ENCODE measurements at places on chromosomes 7 and 10.

GRCh38 chr7:69517985-69518704 lies 80.1 kb upstream of the AUTS2 start:
- DNase-seq = no peak

DNA sequence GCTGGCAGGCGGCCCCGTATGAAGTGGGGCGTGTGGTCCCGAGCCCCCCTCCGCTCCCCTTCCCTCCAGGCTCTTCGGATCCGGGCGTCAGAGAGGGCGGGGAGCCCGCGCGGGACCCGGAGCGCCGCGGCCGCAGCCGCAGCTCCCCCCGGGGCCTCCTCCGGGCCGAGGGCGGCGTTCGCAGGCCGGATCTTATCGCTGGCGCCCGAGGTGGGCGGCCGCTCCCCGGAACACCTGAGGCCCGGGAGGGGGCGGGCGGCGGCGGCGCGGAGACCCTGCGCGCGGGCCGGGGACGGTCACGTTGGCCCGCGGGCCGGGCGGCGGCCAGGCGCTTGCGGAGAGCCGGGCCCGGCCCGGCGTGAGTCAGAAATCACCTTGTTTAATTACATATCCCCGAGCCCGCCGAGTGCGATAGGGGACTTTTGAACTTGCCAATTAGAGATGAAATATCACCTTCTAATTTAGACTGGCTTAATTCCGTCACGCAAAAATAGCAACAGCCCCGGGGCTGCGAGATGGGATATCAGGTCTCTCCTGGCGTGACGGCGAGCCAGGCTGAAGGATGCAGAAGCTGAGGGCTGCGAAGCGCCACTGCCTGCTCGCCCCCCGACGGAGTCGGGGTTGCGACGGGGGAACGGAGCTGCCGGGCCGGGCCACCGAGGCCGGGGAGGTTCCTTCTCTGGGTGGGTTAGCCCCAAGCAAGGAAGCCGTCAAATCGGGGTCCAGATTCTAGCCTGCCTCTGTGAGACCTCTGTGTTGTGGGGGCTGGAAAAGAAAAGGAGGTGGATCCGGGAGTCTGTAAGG lies 43.4 kb downstream of the LDB3 start:
- peak; percentile 24 for DNase-seq

GRCh38 chr10:133419211-133419950 lies 5.0 kb downstream of the SPRN start:
- DNase-seq = no peak

DNA sequence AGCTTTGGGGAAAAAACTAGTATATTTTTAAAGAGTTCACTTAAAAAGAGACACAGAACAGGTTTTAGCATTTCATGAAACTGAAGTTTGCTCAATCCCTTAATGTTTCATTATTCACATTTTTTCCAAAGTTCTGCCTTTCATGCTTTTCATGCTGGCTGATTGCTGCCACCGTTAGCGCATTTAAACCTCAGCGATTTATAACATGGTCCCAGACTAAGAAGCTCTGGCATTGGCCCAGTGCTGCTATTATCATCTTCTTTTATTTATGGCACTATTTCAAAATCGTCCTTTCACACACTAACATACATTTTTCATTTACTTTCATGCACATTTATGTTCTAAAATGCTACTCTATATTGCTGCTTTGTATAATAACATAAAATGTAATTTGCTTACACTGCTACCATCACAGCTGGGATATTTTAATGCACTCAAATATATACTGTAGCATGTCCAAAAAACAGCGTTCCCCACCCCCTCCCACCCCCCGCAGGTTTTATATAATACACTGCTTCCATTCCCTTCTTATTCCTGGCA lies 141.9 kb downstream of the MPP7 start:
- no peak for DNase-seq

- no peak for DNase-seq
Measured at GRCh38 chr10:3231951-3232730, 59.6 kb upstream of the PITRM1 start.

DNA sequence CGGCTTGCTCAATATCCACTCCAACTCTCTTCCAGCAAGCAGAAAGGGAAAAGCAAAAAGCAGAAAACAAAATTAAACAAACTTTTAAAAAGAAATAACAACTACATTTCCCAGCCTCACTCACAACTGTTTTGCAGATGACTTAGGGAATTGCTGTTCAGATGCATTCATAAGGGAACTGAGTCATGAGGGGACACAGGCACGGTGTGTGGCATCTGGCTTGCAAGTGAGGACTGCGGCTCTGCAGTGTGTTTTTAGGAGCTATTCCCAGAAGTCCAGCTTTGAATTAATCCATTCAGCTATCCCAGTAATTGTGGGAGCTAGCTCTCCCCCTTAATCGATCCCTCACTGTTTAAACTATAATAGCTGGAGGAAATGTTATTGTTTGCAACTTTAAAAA lies 30.3 kb downstream of the PTN start:
- no peak for DNase-seq

GRCh38 chr10:94235461-94235860 lies 127.3 kb downstream of the NOC3L start:
- DNase-seq = no peak

Data from stimulated activated CD4-positive, alpha-beta T cell treated with anti-CD3 and anti-CD28 coated beads, Interleukin-12 subunit alpha, Interleukin-12 subunit beta, amount 100 ng/mL, for 24 hours (primary cell).